ENCODE measurements at places on chromosomes 4 and X.

- no peak for DNase-seq
Observed at GRCh38 chr4:158051401-158052235, 121.2 kb downstream of the GASK1B start.

GRCh38 chr4:152828122-152828521 lies 48.4 kb downstream of the ARFIP1 start:
- DNase-seq = no peak

DNA sequence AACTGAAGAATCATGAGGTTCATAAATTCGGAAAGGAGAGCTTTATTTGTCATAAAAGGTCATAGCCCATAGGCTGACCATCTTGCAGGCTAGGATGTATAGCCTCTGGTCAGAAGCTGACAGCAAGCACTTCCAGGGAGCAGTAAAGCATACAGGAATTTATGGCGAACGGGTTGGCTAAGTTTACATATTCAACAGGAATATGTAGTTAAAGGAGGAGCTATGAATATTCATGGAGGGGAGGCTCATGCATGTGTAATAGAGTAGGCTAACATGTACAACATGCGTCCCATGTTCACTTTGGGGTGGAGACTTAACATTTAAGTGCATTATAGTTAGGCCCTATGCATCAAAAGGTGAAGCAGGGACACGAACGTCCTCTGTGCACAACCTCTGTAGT lies 1425.7 kb upstream of the TENM3 start:
- no peak for DNase-seq

DNA sequence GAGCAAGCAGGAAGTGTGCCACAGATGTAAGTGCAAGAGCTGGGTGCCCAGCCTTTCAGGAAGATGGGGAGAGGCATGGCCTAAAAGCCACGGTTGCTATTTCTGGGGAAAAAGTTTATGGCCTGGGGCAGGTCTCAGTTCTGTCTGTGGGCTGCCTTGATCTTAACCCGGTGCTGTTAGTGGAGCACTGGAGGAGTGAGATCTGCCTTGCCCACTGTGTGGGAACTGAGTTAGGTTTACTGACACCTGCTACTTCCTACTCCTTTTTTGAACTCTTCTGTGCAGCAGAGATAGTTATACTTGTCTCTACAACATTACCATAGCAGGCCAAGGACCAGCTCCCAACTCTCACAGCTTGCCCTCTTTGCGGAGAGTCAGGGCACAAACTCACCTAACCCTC lies 76.5 kb downstream of the ITM2A start:
- DNase-seq = no peak

DNA sequence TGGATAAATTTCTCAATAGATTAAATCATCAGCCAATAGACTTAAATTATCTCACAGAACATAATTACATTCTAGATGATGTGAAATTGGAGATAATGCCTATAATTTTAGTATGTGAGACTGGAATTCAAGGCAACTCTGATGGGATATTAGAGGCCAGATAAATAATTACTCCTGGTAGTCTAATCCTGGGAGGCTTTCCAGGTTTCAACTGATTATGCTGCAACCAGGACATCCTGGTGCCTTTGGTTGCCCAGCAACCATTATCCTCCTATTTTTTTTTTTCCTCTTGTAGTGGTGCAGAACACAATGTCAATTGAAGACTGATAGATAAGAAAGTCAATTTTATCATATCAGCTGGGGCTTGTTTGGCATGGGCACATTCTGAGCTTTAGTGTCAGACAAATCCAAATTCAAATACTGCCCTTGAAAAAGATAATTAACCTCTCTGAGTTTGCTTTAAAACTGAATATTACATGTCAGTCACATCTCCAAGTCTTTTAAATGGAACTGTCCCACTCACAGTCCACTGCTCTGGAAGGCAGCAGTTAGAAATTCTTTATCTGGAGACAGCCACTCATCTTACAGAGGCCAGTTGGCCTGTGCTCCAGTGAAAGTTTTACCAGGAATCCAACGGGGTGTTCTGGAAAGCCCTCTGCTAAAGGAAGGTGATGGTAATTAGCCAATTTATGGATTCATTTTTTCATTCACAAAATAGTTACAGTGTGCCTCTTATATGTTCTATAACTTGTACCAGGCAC lies 95.3 kb upstream of the GUCY1A1 start:
- no peak for DNase-seq

DNA sequence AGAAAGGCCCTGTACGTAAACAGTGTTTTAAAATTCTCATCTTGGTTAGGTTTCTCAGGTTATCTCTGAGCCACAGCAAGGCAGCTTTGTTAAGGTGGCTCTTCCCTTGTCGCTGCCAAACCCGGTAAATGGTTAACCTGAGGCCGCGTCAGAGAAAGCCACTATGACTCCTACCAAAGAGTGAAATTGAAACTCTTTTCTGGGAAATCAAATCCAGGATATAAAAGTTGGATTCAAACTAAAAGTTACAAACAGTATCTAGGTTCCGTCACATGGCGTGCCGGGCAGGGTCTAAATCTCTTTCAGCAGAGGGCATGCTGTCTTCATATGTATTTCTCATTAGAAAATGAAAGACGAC lies 433 bp downstream of the MMAA start:
- DNase-seq = no peak

DNA sequence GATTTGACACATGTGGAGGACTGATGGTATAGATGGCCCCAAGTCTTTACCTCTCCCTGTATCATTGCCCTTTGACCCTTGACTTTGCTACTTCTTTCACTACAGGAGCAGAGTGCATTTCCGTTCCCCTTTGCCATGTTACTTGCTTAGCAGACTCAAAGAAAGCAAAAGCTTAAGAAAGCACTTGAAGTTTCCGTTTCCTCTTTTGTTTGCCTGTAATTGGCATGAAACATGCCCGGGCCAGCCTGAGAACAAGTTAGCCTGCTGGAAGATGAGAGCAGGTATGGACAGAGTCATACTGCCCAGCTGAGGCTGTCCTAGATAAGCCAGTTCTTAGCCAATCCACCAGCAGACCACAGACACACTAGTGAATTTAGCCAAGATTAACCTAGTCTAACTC lies 206.0 kb downstream of the BCOR start:
- no peak for DNase-seq

GRCh38 chr4:146649232-146649631 lies 10.5 kb downstream of the POU4F2 start:
- no peak for DNase-seq

DNA sequence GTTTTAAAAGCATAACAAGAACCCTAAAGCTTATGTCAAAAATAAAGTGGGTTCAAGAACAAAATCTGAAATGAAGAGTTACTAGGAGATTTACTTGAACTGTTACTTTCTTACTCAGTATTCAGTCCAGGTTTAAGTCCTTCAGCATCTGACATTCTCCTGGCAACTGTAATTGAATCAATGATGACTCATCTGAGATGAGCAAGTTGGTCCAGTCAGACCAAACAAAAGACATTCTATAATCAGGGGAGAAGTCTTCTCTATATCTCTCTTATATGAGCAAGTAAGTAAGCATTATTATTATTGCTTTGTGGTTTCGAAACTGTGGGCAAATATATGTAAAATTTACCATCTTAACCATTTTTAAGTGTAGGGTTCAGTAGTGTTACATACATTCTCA lies 34.6 kb downstream of the MAP9 start:
- DNase-seq = no peak

- no peak for DNase-seq
Observed at GRCh38 chr4:2174061-2174460, 67.9 kb downstream of the HAUS3 start.

- no peak for DNase-seq
Observed at GRCh38 chr4:138334346-138335016, 92.3 kb upstream of the SLC7A11 start.

GRCh38 chr4:33340168-33340567 lies 2620.0 kb downstream of the PCDH7 start:
- DNase-seq = no peak

GRCh38 chr4:169147191-169147590 lies 123.6 kb downstream of the SH3RF1 start:
- no peak for DNase-seq

DNA sequence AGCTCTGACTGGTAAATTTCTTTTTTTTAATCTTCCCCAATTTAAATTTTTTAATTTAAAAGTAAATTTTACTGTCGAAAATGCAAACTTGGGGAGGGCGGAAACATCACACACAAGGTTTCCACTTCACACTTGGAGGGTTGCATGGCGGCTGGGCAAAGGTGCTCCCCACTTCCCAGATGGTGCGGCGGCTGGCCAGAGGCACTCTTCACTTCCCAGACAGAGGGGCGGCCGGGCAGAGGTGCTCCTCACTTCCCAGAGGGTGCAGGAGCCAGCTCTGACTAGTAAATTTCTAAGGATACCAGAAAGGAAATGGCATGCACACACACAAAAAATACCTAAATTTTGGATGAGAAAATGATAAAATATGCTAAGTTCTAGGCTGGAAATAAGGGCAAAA lies 16.4 kb downstream of the C1QTNF7 start:
- no peak for DNase-seq

GRCh38 chr4:89995814-89996213 lies 101.2 kb downstream of the MMRN1 start:
- no peak for DNase-seq

DNA sequence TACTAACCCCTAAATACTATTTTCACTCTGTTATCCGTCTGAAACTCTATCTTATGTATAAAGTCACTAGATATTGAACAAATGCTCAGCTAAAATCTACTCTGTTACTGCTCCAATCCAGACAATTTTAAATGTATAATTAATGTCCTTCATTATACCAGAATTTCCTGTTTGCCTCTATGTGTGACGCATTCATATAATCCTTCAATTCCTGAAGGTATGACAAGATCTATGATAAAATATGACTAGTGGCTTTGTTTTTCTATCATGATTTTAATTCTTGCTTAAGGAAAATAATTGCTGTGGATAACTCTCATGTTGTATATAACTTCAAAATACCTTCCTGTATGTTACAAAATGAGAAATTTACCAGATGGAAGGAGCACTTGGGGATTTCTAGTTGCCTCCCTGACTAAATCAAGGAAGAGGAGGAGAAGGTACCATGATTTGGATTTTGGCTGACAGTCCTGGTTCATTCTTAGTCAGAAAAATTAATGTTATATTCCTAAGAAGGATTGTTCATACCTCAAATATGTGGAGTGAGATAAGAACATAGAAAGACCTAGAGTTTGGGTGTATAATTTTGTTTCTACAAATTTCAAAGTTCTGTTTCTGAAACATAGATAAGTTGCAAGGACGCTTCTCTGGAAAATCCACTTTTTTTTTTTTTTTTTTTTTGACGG lies 4.9 kb downstream of the CXCL6 start:
- DNase-seq = no peak

DNA sequence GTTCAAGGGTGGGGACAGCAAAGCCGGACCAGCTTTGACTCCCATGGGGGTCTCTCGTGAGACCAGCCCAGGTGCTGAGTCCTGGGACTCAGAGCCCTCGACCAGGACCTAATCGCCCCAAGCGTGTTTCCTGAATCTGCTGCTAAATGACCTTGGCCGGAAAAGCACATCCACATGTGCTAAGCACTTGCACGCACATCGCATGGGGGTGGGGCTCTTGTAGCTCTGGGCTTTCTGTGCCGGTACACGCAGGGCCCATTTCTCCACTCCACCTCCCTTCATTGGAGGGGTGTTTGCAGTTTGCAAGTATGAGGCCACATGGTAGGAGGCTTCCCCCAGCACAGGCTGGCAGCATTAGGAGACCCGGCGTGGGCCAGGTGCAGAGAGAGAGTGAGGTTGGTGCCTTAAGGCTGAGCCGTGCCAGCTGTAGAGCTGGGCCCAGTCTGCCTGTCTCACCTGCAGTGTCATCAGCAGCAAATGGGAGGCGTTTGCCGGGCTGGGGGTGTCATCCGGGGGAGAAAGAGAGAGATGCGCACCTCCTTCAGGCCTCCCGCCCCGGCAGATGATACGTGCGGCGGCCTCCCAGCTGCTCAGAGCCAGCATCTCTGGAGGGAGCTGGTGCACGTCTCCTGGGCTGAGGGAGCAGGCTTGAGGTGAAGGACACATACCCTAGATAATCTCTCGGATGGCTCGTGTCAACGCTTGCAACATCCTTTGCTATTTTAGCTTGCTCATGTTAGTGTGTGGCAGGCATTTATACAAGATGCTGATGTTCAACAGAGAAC lies 45.2 kb upstream of the CLCN4 start:
- no peak for DNase-seq

GRCh38 chr4:113790478-113790877 lies 28.9 kb upstream of the CAMK2D start:
- DNase-seq = no peak

DNA sequence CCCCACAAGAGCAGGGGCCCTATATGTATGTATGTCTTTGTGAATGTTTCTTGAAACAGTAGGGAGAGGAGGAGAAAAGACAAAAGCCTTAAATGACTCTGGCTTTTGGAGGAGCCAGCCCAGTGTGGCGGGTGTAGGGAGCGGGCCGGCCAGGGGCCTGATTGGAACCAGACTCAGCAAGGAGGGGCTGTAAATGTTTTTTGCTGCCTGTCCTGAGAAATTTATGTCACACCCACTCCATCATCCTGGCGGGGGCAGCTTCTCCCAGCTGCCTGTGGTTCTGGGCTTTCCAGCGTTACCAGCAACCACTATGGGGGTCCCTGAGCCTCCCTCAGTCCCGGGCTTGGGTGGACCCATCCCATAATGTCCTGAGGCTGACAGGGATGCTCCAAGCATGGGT lies 130.8 kb downstream of the PJA1 start:
- no peak for DNase-seq

DNA sequence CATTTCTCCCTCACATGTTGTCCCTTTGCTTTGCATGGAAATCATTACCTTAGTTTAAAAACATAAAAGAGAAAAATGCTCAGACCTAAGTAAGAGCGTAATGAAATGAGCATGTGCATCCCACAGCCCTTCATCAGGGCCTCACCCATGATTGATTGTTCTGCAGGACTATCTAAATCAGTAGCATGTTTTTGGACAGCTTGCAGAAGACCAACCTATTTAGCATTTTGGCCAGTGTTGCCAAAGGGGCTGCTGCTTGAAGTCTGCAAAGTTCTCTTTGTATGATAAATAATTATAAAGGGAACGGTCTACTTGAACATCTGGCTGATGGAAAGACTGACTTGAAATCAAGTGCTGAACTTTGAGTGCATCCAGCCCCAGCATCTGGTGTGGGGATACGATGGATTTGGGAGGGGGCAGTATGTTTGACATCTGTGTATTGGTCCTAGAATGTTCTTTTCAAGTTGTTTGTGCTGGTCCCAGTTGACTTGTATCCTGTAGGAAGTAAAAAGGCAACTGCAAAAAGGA lies 76.1 kb upstream of the LIMCH1 start:
- no peak for DNase-seq

DNA sequence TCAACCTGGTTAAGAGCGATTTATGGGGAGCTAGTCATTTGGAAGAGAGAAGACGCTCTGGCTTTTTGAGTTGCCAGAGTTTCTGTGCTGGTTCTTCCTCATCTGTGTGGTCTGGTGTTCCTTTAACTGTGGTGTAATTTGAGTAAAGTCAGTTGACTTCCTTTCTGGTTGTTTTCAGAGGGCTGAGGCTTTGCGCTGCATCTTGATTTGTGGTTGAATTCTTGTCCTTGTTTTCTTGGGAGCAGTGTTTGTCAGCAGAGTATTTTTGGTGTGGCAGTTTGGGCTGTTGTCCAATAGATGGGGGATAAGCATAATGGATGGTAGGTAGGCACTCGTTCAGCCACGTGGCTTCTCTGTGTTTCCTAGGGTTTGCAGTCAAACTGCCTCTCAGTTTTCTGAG lies 2143.2 kb upstream of the TENM3 start:
- no peak for DNase-seq

- DNase-seq = no peak
Observed at GRCh38 chrX:700936-701335, 70.3 kb downstream of the SHOX start.
